Spleen (tissue), 13 donors: ENCODE measurements at places on chromosomes 5 and 9. TPM values are rescaled to one million over a fixed set of nuclear protein-coding genes. Genes with fewer than 3 reads are reported as not detected.

The FGF18 gene
- 0.33 TPM for total RNA-seq

The HAVCR2 gene
- total RNA-seq = 17.2 TPM

The TICAM2 gene
- 5.4 TPM for total RNA-seq

DNA sequence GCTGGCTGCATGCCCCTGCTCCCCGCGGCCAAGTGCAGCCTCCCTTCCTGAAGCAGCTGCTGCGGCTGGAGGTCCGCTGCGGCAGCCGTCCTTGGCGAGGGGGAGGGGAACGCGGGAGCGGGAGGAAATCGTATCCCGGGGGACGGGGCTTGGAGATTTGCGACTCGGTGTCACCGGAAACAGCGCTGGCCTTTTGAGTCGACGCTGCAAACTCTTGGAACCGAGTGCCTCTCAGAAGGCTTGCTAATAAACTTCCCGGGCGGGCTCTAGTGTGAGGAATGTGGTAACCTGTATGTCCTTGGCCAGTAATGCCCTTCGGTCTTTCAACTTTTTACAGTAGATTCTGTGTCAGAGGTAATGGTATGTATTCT lies 82.7 kb downstream of the PTPDC1 start:
- no peak for DNase-seq

GRCh38 chr9:90445391-90445790 lies 197.2 kb downstream of the DIRAS2 start:
- no peak for DNase-seq

DNA sequence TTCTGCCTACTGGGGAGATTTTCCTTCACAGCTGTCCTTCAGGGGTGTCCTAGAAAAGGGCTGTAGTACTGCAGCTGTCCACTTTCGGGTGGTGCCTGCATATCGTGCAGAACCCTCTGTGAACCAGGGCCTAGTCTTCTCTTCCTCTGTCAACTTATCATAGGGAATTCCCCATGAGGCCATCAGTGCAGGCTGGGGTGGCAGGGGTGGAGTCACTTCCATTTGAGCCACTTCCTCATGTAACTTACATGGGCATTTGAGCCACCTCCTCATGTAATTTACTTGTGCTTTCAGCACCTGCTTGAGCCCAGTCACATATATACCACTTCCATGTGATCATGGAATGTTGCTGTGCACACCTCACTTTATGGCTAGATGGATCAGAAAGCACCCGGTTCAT lies 742.0 kb upstream of the RGMB start:
- no peak for DNase-seq

DNA sequence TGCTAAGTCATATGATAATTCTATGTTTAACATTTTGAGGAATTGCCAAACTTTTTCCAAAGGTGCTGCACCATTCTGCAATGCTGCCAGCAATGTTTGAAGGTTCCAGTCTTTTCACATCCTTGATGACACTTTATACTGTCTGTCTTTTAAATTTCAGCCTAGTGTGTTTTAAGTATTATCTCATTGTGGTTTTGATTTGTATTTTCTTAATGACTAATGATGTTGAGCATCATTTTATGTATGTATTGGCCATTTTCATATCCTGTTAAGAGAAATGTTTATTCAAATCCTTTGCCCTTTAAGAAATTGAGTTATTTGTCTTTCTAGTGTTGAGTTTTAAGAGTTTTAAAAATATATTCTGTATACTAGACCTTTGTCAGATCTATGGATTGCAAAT lies 5.0 kb upstream of the TEX48 start:
- no peak for DNase-seq

DNA sequence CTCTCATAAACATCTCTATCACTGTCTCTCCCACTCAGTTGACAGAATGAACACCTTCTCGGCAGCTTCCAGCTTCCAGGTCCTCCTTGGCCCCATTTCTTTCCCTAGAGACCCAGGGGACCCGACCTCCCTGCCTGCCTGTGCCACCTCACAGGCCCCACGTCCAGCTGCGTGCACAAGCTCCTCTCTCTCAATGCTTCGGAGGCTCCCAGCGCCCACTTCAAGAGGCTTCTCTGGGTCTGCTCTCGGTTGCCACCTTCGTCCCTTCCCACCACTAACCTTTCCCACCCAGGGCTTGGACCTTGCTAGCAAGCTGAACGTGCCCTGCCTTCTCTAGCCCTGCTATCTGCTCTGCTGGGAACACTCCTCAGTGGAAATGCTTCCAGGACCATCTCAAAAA lies 2.8 kb upstream of the N4BP3 start:
- DNase-seq = no peak

- DNase-seq = no peak
Observed at GRCh38 chr9:131216806-131217205, 59.5 kb downstream of the FAM78A start.

DNA sequence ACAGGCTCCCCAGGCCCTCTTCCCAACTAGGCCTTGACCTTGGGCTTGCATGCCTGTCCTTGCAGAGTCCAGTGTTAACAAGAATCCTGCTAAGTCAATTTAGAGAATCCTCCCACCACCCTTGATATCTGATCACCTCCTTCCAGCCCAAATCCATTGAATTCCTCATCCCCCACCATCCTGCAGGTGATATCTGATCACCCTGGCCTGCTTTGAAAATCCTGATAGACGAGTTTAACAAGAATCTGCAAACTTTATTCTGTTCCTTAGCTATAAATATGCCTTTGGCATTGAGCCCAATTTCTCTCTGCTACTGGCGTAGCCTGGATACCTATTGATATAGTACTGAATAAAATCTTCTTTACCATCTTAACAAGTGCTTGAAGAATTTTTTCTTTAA lies 125.5 kb downstream of the DIRAS2 start:
- DNase-seq = no peak

- no peak for DNase-seq
Observed at GRCh38 chr5:149639737-149640136, 58.4 kb downstream of the ARHGEF37 start.

DNA sequence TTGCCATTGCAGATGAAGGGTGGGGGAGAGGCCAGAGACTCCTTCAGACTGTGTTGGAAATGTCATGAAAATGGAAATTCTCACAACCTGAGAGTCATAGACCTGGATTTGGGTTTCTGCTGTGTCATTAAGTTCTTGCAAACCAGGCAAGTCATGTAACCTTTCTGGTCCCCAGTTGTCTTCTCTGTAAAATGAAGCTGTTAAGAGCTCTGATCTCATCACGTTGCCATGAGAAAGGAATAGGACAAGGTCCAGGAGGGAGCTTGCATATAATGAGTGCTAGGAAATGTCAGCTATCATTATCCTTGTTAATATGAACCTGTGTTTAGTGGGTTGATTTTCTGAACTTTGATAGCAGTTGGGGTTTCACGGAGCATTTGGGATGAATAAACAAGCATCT lies 59.1 kb downstream of the FGF1 start:
- DNase-seq = no peak

GRCh38 chr9:71725590-71726338 lies 42.5 kb downstream of the CEMIP2 start:
- DNase-seq = no peak
